ENCODE measurements at places on chromosomes 1 and 21.
A peak's percentile ranks its signal among the peaks of the same experiment; 100 is the strongest.

- no peak overlapping the region for H3K4me3 ChIP-seq
- peaks cover 3% of the 10 kb centered on the region for H3K27me3 ChIP-seq
- H3K27ac ChIP-seq, result no peak overlapping the region
- no peak for DNase-seq
These were observed 31.1 kb downstream of the PIGP start for GRCh38 chr21:37041706-37042271.

- H3K4me1 ChIP-seq, result no peaks in the 10 kb centered on the region
- no peak overlapping the region for H3K4me3 ChIP-seq
- H3K27me3 ChIP-seq, result no peaks in the 10 kb centered on the region
- no peak for DNase-seq
- no peaks in the 10 kb centered on the region for H3K36me3 ChIP-seq
These were observed 294.5 kb upstream of the GREM2 start for GRCh38 chr1:240906477-240906876.

DNA sequence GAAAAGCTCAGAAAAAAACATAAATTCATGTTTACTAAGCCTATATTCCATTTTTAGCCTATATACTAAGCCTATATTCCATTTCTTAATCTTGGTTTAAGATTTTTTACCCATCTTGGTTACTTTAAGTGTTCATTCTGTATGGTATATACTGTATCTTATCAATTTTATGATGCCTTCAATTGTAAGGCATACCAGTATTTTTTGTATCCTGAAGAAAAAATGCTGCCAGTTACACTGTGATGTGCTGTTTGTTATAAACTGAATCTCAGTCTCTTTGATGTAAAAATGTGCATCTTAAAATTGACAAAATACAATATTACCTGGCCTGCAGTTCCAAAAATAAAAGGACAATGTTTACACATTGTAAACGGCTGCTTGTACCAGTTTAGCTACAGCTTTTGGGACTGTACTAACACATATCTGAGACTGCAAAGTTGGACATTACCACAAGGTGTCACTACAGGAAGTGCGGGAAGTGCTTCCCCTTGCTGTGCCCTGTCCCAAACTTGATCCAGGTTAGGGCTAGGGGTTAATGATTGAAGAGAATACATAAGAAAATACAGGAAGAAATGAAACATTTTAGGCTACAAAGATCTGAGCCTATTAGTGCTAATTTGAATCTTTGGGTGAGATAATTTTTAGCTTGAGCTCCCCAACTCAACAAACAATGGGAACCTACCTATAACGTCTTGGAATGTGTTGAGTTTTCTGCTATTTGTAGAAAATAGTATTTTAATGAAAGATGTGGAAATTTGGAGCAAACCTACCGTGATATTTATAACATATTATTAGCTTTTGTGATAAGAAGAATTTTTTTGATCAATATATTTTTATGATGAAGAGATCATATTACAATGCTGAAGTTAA is 108.9 kb downstream of the LBR start:
- H3K27ac ChIP-seq, result no peak overlapping the region
- H3K27me3 ChIP-seq, result no peaks in the 10 kb centered on the region
- DNase-seq, result peak; percentile 36
- H3K4me3 ChIP-seq, result no peak overlapping the region

GRCh38 chr1:193730017-193730416 is 543.6 kb upstream of the B3GALT2 start:
- no peak overlapping the region for H3K27ac ChIP-seq
- no peak overlapping the region for H3K4me3 ChIP-seq
- no peaks in the 10 kb centered on the region for H3K36me3 ChIP-seq
- DNase-seq, result peak; percentile 57

DNA sequence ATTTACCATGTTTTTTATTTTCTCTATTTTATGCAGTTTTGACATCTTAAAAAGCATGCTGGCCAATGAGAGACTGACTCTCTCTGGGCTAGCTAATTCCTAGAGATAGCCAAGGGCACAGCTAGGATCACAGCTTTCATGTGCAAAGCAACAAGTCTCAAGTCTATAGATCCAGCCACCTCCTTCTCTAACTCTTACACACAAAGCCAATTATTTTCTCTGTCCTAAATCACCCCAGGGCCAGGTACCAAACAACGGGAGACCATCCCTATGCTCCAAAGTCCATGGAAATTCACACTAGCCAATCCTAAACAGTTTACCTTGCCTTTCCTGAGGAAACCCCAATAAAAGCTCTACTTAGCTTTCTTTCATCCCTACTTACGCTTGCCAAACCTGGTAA is 38.0 kb downstream of the ARHGAP29 start:
- no peak overlapping the region for H3K27ac ChIP-seq
- H3K4me1 ChIP-seq, result no peaks in the 10 kb centered on the region
- no peaks in the 10 kb centered on the region for H3K27me3 ChIP-seq
- no peak overlapping the region for H3K4me3 ChIP-seq
- peaks cover 4% of the 10 kb centered on the region for H3K36me3 ChIP-seq

- H3K27me3 ChIP-seq, result no peaks in the 10 kb centered on the region
- no peaks in the 10 kb centered on the region for H3K36me3 ChIP-seq
- no peaks in the 10 kb centered on the region for H3K4me1 ChIP-seq
These were observed 206.3 kb downstream of the COL11A1 start for GRCh38 chr1:102901996-102902395.

DNA sequence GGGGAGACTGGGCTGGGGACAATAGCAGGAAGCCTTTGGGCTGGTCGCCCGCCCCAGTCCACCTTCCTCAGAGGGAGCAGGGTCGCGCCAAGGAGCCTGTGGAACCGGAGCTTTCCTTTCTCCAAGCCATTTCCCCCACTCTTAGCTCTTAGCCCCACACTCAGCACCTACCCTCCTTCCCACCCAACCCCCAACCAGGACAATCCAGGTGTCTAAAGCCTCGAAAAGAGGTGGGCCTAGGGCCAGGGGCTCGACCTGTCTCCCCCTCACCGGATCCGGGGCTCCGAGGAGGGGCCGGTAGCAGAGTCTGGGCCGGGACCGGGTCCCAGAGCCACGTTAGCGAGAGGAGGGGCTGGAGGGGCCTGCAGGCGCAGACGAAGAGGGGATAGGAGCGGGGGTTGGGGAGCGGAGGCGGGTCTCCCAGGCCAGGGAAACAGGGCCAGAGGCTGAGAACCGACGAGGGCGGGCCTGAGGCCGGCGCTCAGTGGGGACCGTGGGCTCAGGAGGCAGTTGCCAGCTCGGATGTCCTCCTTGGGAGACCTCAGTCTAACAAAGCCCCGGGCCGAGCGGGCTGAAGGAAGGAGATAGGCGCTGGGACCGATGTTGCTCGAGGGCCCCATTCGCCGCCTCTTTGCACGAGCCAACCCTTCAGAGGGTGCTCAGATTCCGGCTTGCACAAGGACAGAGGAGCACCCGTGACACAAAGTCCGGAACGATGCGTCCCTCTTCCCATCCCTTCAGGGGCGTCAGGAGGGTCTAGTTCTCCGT is 943 bp downstream of the SEMA6C start:
- H3K4me3 ChIP-seq, result peak overlapping the region; percentile 69
- no peaks in the 10 kb centered on the region for H3K36me3 ChIP-seq
- no peak overlapping the region for H3K27ac ChIP-seq
- peak; percentile 15 for DNase-seq
- peaks cover 3% of the 10 kb centered on the region for H3K27me3 ChIP-seq

DNA sequence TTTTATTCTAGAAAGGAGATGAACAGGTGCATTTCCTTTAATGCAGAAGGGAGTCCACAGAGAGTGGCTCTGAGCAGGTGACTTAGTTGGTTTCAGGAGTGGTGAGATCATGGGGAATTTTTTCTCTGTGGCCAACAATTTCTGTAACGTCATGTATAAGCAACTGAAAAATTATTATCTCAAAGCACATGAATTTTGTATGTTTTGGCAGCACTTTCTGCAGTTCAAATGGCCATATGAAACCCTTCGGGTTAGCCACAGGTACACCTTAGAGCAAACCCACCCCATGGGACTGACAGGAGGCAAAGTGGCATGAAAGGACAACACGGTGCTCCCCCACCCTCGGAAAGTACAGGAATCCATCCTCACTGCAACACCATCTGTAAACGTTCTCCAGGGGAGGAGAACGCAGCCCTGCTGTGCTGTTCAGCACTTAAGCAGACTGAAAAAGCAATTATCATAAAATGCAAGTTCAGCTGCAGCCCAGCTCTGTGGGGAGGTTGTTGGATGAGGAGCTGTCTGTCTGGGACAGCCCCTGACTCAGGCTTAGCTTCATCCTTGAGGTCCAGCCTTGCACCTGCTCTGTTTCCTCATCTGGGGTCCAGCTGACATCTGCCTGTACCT is 55.8 kb upstream of the CLDN14 start:
- peaks cover 4% of the 10 kb centered on the region for H3K27me3 ChIP-seq
- H3K4me3 ChIP-seq, result no peak overlapping the region
- no peaks in the 10 kb centered on the region for H3K36me3 ChIP-seq
- H3K4me1 ChIP-seq, result no peaks in the 10 kb centered on the region

- peak overlapping the region; percentile 43 for H3K27ac ChIP-seq
- H3K4me1 ChIP-seq, result peaks cover 9% of the 10 kb centered on the region
- H3K4me3 ChIP-seq, result peak overlapping the region; percentile 40
These were observed 11.5 kb downstream of the YBEY start for GRCh38 chr21:46297338-46298271.

- H3K4me1 ChIP-seq, result no peaks in the 10 kb centered on the region
- H3K4me3 ChIP-seq, result no peak overlapping the region
- no peak overlapping the region for H3K27ac ChIP-seq
- H3K36me3 ChIP-seq, result no peaks in the 10 kb centered on the region
- DNase-seq, result no peak
These were observed 17.8 kb upstream of the FAM131C start for GRCh38 chr1:16091296-16091695.

DNA sequence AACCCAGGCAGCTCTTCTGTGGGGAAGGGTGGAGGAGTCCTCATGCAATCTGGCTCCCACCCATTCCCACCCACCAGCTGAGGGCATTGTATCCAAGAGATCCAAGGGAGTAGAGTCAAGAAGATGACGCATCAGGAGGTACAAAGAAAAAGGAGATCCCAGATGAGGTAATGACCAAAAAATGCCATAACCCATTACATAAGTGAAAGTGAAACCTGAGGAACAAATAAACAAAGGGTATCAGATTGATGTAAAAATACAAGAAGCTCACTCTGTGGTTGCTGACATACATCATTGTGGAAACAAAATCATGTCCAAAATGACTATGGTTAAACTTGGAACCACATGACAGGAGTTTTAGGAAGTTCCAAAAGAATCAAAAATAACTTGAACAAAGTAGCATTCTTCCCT is 42.5 kb downstream of the CCN1 start:
- H3K4me3 ChIP-seq, result no peak overlapping the region
- peak; percentile 98 for DNase-seq

GRCh38 chr1:15942661-15943327 is 33.1 kb downstream of the ZBTB17 start:
- peaks cover 49% of the 10 kb centered on the region for H3K36me3 ChIP-seq
- H3K4me3 ChIP-seq, result no peak overlapping the region
- H3K27me3 ChIP-seq, result no peaks in the 10 kb centered on the region
- no peak overlapping the region for H3K27ac ChIP-seq
- no peak for DNase-seq

GRCh38 chr1:241560849-241561187 is 28.6 kb downstream of the KMO start:
- H3K27me3 ChIP-seq, result no peaks in the 10 kb centered on the region
- no peak overlapping the region for H3K27ac ChIP-seq
- H3K4me1 ChIP-seq, result no peaks in the 10 kb centered on the region
- H3K4me3 ChIP-seq, result no peak overlapping the region
- DNase-seq, result no peak

GRCh38 chr1:191528275-191528674 is 630.0 kb upstream of the RGS18 start:
- no peaks in the 10 kb centered on the region for H3K36me3 ChIP-seq
- H3K4me1 ChIP-seq, result no peaks in the 10 kb centered on the region

- H3K4me1 ChIP-seq, result no peaks in the 10 kb centered on the region
- DNase-seq, result no peak
These were observed 708.1 kb downstream of the PTPRU start for GRCh38 chr1:29944253-29944905.

DNA sequence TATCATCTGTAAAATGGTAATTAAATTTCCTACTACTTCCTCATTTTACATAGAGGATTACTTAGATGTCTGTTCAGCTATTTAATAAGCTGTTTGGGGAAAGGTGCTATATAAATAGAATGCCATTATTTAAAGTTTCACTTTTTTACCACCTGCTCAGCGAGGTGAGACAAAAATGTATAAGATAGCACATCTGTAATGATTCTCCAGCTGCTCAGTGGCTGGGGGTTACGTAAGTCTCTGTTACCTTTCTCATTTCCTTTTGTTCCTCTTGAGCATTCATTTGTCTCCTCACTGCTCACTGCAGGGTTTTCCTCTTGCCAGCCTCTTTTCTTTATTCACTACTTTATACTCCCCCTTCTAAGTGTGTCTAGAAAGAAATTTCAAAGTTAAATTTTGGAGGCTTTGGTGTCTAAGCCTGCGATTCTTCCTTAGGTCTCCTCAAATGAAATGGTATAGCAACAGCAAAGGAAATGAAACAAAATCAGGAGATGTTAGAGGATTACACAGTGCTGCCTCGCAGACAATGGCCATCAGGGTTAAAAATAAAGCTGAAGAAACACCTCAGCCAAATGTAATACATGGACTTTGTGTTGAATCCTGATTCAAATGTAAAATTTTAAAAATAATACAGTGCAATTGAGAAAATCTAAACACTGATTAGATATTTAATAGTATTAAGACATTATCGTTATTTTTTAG is 6.8 kb downstream of the RGS8 start:
- no peaks in the 10 kb centered on the region for H3K36me3 ChIP-seq
- no peaks in the 10 kb centered on the region for H3K4me1 ChIP-seq
- no peak overlapping the region for H3K27ac ChIP-seq

DNA sequence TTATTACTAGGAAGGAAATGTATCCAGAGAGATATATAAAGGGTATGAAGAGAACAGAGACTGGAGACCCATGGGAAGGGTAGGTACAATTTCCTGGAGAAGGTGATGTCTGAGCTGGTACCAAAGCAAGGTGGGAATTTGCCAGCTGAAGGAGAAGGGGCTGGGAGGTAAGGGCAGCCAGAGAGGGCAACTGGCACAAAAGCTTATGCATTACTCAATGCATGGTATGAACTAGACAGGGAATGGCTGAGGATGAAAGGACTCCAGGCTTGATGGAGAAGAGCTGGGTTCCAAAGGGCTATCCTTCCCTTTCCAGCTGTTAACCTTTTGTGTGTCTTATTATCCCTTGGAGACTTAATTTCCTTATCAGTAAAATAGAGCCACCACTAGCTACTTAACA is 113.6 kb upstream of the GADD45A start:
- no peak overlapping the region for H3K4me3 ChIP-seq
- DNase-seq, result no peak
- H3K4me1 ChIP-seq, result peaks cover 8% of the 10 kb centered on the region
- H3K27me3 ChIP-seq, result no peaks in the 10 kb centered on the region

DNA sequence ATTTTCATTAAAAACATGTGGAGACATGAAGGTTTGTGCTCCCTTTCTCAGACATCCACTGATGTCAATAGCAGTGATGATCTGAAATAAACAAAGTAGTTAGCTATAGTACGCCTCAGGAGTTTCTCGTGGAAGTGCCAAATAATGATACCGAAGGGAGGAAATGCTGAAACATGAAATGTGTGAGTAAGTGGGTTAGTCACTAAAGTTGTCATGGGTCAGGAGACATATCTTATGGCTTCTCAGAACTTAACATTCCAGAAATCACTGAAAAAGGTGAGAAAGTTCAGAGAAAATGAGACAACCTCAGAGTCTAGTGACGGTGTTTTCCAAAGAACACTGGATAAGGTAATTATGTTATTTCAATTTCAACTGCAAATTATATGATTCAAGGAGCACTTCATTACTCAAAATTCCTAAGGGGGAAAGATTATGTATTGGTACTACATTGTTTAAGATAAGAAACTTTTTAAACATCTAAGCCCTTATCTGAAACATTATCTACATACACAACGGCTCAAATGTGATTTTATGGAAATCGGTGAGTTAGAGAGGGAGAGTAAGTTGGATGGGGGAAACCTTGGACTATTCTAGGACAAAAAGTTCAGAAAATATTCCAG is 20.6 kb downstream of the NIBAN1 start:
- no peak overlapping the region for H3K4me3 ChIP-seq
- no peaks in the 10 kb centered on the region for H3K27me3 ChIP-seq
- H3K36me3 ChIP-seq, result no peaks in the 10 kb centered on the region
- H3K27ac ChIP-seq, result no peak overlapping the region
- no peak for DNase-seq
